Testis (tissue), 5 donors: ENCODE measurements at places on chromosomes 6 and 20.

GRCh38 chr20:61307686-61308476 is 55.8 kb downstream of the CDH4 start:
- no peak for DNase-seq

GRCh38 chr6:154223296-154223695 is 133.3 kb downstream of the IPCEF1 start:
- DNase-seq = no peak

DNA sequence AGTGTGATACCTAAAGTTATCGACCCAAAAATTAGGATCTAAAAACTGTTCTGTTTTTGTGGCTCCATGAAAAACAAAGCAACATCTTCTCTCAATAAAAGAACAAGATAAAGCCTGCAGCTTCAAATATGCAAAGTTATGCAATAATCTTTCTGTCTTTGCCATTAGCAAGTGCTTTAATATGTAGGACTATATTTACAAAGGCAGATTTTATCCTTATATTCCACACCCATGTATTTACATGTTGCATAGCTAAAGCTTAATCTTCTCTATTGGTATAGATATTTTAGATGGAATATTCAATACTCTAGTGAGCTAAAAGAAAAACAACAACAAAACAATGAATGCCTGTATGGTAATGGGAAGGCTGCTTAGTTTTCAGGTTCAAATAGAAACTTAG is 628.2 kb downstream of the PHF3 start:
- DNase-seq = no peak

DNA sequence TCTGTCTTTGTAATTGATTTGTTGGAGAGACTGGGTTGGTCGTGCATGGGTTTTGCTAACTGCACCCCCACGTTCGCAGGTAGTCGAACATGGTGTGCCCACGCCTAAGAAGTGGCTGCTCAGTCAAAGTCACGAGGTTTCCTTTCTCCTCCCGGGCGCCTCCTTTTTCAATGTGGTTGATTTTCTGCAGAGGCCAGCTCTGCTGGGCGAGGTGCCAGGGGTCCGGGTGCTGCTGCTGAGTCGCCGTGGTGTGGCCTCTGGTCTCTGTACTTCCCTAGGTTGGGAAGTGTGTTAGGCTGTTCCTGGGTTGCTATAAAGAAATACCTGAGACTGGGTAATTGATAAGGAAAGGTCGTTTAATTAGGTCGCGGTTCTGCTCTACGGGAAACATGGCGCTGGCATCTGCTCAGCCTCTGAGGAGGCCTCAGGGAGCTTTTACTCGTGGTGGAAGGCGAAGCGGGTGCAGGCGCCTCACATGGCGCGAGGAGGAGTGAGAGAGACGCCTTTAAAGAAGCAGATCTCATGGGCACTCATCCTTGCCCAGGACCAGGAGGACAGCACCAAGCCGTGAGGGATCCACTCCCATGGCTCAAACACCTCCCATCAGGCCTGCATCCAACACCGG is 14.1 kb downstream of the OSBPL2 start:
- no peak for DNase-seq

DNA sequence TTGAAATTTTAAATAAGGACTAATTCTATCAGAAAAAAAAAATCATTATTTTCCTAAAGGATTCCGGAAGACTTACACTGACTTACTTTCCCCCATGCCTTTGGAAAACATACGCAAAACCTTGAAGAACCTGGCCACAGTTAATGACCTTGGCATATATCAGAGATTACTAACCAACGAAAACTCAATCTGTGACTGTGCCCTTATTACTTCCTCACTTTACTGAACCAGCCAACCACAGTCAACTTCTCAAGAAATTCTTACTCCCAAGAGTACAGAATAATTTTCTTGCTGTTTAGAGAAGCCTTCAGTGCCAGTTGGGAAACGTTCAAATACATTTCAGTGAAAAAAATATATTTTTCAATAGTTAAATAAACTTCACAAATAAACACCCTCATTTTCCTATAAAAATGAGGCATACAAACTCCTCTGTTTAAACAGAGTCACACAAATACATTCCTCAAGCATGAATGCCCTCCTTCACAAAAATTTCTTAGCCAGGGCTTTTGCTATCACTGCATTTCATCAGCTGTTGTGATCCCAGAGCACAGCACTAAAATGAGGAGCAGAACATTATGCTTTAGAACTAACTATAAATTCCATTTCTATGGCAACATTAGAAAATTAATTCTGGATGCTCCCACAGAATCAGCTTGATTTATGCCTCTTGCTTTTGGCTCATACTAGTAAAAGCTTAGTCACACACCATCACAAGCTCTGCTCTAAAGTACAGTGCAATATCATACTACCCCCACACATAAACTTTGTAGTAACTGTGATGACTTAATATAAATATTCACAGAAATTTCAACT is 117.6 kb downstream of the DST start:
- no peak for DNase-seq

DNA sequence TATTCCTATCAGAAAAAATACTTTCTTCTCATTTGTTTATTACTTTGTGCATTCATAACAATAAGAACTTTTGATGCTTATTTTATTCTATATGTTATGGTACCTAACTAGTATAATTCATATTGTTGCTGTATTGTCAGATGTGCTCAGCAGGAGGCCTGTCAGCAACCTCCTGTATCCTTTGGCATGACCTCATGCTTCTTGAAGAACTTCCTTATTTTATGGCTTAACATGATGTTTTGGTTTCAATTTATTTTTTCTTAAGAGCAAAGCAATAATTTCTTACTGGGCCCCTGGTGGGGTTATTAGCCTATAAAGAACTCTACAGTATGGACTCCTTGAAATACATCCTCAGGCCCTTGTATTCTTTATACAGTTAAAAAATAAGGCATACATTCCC is 17.3 kb downstream of the GGTLC1 start:
- DNase-seq = no peak

- no peak for DNase-seq
These were observed 3.3 kb downstream of the ZSWIM3 start for GRCh38 chr20:45860560-45861220.

DNA sequence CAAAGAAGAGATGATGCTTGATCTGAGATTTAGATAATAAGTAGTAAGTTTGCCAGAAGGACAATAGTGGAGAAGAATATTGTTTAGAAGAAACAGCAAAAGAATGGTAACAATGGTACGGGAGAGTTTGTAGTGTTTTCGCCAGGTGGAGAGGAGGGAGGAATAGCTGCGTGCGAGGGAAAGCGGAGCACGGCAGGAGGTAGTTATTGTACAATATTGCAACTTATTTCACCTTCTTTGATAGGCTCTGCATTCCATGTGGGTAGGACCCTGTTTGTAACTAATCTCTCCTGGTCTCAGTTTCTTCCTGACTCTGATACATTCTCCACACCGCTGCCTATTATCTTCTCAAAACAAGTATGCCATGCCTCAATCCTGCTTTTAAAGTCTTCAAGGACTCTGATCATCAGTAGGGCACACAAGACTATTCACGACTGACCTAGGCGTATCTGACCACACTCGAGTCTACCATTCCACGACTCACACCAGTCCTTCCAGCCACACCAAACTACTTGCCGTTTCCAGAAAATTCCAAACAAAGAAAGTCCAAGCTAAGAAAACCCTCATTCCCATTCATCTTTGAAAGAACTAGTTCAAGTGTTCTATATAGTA is 1.1 kb downstream of the PPIL4 start:
- no peak for DNase-seq

DNA sequence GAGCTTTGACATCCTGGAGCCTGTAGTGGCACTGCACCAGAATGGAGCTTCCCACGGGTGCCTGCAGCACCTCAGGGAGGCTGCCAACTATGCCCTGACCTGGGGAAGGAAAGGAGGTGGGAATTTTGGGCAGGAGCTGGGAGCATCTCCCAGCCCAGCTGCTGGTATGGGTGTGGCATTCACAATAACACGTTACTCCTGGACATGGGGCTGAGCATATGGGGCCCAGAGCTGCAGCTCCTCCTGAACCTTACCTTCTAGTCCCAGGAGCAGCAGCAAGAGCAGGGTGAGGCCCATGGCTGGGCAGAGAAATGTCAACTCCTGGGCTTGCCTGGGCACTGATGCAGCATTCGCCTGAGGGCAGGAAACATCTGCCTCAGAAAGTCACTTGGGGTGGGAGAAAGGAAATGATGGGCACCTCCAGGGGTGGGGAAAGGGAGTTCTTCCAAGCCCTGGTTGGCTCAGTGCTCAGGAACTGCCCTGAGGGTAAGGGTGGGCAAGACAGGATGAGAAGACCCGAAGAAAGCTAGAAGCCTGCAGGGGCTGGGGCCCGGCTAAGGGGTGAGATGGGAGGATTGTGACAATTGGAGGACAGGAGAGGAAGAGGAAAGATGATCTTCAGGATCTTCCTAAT is at the start of gene TREML1:
Gene TREML1 (minus strand): TSS at position 356 of the 634 bp plus-strand sequence. CDS start 59 bp downstream, at position 297.
- DNase-seq = no peak

GRCh38 chr6:1385129-1386037 is 4.0 kb upstream of the FOXF2 start:
- no peak for DNase-seq

GRCh38 chr20:16803965-16804792 is 56.0 kb downstream of the OTOR start:
- peak; percentile 75 for DNase-seq

DNA sequence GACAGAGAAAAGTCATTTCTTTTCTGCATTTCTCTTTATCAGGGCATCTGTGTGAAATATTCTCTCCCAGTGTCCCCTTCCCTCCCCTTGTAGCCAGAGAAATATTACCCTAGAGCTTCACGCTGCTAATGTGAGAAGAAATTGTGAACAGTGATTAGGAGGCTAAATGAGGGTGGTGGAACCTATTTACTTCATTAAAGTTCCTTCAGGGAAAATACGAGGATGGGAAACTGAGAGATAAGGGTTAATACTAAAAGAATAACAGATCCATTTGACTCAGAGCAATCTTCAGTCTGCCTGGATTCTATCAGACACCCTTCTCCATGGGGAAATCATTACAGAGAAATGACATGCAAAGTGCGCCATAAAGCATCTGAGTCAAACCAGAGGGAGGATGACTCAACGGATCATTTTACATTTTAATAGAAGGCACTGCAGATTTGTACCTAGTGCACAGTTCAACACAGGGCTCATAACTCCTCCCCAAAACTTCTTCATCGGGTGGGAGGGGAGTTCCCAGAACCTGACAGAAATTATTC is 131.3 kb downstream of the GJA10 start:
- DNase-seq = no peak

DNA sequence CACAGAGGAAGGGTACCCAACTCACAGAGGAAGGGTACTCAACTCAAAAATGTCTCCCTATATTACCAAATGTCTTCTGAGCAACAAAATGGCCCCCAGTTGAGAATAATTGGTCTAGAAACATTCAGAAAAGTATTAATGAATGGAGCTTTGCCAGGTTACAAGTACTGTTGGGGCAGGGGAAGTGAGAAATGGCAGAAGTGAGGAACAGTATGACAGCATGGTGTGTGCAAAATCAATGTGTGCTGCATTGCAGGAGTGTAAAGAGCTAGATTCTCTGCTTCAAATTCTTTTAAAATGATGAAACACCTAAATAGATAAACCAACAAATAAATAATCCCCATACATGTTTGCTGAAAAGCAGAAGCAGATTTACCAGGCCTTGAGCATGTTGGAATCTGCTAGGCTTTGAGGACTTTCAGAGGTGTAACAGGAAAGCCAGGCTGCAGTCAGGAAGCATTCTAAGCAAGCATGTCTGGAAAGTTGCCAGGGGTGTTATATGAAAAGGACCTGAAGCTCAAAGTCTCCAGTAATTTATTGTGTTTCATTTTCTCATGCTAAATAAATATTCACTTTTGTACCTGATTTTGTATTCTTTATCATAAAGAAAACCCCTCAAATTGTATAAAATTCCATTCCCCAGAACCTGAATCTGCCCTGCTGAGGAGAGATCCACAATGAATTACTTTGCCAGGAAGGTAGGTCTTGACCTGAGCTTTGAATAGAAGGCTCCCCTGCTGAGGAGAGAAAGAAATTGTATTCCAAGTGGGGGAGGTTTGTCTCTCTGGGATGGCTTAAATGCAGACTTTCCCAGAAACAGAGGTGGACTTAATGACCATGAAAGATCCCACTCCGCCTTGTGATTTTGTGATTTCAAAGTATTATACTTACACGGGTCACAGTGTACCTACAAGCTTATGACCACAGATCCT is 265.0 kb upstream of the MARCKS start:
- DNase-seq = no peak

- DNase-seq = no peak
These were observed 393.0 kb downstream of the CDKAL1 start for GRCh38 chr6:20927130-20927860.

- no peak for DNase-seq
These were observed 10.7 kb upstream of the KCNK15 start for GRCh38 chr20:44734938-44735337.
